ENCODE measurements at places on chromosomes 11 and 22.

GRCh38 chr11:124943254-124943616 lies 7.4 kb upstream of the HEPACAM start:
- no peak for DNase-seq

GRCh38 chr22:35559354-35560005 lies 18.8 kb downstream of the RASD2 start:
- no peak for DNase-seq

- DNase-seq = no peak
These were observed 38.5 kb downstream of the MICAL2 start for GRCh38 chr11:12148882-12149281.

DNA sequence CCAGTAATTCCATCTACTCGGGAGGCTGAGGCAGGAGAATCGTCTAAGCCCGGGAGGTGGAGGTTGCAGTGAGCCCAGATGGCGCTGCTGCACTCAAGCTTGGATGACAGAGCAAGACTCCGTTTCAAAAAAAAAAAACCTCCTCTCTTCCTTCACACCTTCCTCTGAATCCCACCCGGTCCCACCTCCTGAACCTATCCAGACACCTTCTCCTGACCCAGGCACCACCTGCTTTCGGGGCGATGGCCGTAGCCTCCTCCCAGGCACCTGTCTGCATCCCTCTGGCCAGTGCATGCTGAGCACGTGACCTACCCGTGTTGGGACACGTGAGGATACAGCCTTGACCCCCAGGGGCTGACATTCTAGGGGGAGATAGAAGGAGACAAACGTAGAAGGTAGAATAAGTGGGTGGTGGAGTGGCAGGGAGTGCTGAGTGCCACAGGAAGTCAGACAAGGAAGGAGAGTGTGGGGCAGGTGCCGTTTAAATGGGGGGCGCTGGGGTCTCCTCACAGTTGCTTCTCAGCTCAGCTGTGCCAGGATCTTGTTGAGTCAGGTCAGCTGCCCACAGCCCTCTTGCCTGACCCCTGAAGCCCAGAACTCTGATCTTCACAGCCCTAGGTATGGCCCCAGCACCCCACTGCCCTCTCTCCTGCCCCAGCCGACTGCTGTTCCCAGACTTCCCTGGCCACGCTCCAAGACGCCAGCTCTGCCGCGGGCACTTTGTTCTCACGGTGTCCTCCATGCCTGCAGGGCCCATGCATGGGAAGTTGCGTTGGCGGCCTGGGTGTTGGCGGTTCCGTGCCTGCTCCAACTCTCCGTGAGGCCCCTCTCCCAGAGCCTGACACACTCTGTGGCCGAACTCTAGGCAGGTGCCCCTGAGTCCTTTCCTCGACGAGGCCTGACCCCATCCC lies 1.2 kb upstream of the MIOX start:
- DNase-seq = no peak

DNA sequence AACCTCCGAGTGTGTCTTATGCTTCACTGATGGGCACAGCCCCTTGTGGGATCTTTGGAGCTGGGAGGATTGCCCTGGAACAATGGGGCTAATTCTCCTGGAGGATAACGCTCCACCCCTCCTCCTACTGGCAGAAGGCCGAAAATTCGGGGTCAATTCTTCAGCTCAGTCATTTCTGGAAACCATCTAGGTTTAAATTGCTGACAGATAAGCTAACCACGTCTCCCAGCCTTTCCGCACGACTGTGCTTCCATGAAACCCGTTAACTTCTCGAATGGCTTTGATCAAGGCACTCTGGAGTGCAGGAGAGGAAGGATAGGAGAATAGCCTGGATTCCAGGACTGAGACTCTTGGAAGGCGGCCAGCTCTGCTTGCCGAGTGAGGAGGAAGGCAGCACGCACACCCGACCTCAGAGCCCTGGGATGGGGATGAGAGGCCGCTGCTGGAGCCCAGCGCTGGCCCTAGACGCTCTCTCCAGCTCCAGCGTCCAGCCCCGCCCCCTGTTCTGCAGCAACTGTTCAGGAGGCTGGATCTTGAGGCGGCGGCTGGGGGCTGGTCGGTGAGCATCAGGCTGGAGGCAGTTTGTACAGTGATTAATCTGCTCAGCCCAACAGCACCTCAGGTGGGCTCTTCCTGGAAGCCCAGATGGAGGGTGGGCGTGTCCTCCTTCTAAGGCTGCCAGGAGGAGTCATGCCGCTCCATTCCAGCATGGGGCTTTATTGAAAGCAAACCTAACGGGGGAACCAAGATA lies 176.7 kb upstream of the NCAM1 start:
- DNase-seq = no peak

DNA sequence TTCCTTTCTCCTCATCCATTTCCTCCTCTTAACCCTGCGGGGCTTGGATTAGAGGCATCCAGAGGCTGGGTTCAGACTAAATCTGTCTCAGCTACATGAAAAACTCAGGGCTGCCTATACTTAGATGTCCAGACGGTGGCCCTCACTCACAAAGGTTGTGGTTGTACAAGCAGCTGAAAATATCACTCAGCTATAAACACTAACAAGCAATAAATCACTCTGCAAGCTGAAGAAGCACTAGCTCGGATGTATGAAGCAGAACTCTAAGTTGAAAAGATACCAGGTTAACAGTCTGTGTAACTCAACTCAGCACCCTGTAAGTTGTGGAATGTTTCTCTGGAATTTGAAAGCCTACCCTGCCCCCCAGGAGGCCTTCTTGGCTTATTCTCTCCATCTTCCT lies 82.9 kb downstream of the EXT2 start:
- DNase-seq = no peak

GRCh38 chr11:69566001-69566400 lies 75.0 kb upstream of the CCND1 start:
- no peak for DNase-seq

GRCh38 chr11:45334836-45335235 lies 48.7 kb upstream of the SYT13 start:
- no peak for DNase-seq

DNA sequence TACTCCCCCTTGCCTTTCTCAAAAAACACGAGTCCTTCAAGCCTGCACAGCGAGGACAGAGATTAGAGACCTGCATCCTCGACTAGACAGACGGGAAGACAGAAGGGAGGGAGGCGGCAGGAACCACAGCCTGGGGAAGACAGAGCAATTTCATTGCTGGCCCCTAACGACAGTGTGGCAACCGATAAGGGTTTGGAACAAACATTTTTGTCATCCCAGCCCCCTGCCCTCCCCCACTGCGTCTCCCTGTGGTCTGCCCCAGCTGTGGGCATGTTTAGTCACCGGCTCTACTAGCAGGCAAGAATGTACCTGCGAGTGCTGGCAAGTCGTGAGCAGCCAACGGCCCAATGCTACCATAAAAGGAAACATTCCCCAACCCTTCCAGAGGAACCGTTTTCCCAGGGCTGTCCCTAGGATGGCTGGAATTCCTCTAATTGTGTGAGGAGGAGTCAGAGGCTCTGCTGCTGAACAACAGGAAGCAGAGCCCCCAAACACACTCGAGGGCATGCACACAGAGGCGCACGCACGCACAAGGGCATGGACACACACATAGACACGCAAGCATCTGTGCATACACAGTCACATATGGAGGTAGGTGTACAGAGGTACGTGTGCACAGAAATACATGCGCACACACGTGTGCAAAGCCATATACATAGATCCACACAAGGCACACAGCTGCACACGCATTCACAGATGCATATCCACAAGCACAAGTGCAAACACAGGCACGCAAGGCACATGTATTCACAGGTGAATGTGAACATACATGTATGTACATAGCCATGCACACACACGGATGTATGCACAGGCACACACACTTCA lies 58.3 kb downstream of the MYH9 start:
- no peak for DNase-seq

DNA sequence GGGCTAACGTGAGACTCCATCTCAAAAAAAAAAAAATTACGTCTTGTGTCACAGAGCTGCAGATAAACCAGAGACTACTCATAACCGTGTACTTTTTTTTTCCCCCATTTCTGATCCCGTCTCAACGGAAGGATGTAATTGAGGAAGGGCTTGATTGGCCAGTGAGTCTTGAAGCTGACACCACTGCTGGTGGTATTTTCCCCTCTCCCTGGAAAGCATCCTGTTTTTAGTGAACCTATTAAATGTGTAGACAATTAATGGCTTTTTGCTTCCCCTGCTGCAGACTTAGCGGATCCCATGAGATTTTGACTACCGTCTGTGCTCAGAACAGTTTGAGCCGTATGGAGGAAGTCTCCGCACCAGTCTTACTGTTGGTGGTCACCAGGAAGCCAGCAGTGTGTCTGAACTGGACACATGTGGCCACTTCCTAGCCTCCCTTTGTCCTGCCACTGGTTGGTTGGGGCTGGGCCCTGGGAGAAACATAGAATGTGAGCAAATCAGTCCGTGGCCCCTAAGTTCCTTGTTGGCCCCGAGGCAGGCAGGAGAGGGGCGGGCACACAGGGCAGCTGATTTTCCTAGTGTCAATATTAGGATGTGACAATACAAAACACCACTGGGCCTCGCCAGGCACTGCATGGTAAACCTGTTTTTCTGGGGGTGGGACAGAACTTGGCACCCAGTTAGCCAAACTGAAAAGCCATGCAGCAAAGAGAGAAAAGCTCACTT lies 3.1 kb downstream of the BIK start:
- DNase-seq = no peak

- no peak for DNase-seq
These were observed 26.4 kb downstream of the OR52K1 start for GRCh38 chr11:4508886-4509285.

DNA sequence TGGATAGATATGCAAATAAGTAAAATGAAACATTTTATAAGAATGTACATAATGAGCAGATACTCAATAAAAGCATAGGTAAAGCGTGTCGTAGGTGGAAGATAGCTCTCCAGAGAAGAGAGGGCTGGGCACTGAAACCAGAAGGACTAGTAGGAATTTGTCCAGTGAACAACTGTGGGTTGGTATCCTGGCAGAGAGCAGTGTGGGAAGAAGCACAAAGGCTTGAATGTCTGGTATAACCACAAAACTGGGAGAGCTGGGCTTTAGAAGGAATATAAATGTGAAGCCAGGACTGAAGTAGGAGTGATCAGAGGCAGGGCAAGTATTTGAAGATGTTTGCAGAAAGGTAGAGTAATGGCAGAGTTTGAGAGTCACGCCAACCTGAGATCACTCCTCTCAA lies 33.1 kb upstream of the CARD16 start:
- DNase-seq = no peak

GRCh38 chr11:36455658-36456111 lies 54.4 kb downstream of the TRAF6 start:
- peak; percentile 21 for DNase-seq

All from NCI-H1092 treated with DMSO at 0.1 percent for 48 hours (cell line).